Left renal pelvis (tissue), 4 donors: ENCODE measurements at places on chromosomes 6 and 20.
A peak's percentile ranks its signal among the peaks of the same experiment; 100 is the strongest.

DNA sequence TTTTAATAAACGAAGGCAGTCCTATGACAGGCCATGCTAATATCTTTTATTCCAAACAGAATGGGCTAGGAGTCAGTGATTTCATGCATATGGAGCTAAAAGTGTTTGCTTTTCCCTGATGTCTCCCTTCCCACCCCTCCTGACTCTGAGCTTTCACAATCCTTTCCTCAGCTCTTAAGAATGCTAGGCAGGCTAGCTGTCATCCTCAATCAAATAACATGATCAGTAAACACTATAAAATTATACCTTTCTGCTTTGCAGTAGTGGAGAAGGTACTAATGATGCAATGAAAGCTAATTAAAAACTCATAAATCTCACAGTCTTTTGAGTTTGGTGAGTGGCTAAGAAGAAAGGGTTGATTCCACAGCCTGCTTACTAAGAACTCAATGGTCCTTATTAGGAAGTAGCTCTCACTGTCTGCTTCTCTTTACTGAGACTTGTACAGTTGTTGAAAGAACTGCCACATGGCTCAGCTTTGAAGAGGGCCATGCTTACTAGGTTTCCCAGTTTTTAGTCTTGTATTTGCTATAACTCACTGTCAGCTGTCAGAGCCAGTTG, 250.9 kb upstream of the JAG1 start:
- DNase-seq: no peak

GRCh38 chr6:11021003-11021402, 23.1 kb downstream of the ELOVL2 start:
- no peak for DNase-seq

GRCh38 chr6:56356426-56356825, 109.0 kb upstream of the COL21A1 start:
- DNase-seq: no peak

DNA sequence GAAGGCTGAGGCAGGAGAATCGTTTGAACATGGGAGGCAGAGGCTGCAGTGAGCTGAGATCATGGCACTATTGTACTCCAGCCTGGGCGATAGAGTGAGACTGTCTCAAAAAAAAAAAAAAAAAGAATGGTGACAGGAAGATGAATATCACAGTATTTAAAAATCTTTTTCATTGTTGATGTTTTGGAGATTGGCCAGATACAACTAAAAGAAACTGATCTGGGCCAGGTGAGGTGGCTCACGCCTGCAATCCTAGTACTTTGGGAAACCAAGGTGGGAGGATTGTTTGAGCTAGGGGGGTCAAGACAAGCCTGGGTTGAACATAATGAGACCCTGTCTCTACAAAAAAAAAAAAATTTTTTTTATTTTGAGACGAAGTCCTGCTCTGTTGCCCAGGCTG, 52.1 kb downstream of the TRAF3IP2 start:
- no peak for DNase-seq

DNA sequence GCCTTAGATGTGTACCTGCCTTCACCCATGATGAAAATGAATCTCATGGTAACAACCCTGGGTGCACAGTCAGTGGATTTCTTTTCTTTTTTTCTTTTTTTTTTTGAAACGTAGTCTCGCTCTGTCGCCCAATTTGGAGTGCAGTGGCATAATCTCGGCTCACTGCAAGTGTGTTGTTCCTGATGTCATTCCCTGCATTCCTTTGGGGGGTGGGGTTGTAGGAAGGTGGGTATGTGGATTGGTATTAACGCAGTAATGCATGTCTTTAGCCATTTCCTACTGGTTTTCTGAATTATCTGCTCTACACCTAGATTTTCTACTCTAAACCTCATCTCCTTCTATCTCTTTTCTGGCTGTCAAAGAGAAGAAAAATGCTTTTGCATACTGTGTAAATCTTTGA, 146.6 kb downstream of the RNF144B start:
- no peak for DNase-seq

- DNase-seq: no peak
These were observed 10.1 kb upstream of the NXT1 start for GRCh38 chr20:23340524-23340923.

GRCh38 chr6:40933864-40934263, 105.2 kb downstream of the UNC5CL start:
- no peak for DNase-seq

GRCh38 chr20:23223908-23224580, 126.5 kb upstream of the NXT1 start:
- DNase-seq: no peak

DNA sequence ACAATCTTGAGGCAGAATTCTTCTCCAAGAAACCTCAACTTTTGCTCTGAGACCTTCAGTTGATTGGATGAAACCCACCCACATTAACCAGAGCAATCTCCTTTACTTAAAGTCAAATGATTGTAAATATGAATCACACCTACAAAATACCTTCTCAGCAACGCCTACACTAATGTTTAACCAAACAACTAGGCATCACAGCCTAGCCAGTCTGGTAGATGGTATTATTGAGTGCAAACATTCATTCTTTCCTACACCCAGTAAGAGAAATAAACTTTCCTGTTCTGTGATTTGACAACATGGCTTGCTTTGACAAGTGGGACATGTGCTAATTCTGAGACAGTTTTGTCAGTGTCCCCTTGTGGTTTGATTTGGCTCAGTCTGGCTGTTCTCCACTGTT, 252.2 kb downstream of the HACE1 start:
- DNase-seq: no peak

DNA sequence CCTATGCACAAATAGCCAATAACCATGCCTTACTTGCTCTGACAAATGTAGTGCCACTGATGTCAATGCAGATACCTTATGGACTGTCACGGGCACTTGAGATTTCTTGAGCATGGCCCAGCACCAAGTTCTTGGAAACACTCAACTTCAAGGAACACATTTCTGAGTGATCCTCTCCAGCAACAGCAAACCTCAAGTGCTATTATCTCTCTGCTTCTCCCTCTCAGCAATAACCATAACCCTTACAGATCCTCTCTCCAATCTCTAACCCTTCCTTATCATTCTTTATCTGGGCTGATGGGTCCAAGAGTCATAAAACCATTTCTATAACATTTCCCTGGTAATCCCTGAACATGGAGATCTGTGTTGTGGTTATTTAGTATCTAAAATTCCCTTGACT, 266.9 kb upstream of the STXBP5 start:
- DNase-seq: no peak

DNA sequence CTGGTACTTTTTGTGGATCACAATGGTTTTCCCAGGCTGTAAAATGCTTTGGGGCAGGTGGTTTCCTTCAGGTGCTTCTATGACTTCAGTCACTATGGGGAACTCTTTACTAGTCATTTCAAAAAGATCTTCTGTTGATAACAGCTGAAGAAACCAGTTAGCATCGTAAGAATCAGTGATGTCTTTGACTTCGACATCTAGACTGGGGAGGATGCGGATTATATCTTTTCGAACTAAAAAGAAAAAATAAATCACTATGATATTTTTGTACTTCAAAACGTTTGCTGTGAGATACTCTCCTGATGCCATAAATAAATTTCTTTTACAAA, 87.2 kb downstream of the THEMIS start:
- DNase-seq: no peak

GRCh38 chr6:18681832-18682503, 294.8 kb downstream of the RNF144B start:
- no peak for DNase-seq

DNA sequence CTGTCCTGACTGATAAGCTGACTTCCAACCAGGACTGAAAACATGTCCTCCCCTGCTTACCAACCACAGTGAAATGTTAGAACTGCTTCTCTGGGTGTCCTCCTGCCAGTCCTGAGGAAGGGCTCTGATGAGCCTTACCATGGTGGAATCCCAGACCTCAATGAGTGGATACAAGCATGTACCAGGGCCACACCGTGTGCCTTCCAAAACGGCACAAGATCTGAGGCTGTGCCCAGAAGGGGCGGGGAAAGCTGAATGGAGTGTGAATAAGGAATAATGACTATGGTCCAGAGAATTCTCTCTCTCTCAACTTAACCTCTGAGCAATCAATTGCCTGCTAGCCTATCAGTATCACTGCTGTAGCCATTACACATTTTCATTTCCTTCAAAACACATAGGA, 51.7 kb downstream of the PDE10A start:
- DNase-seq: no peak

- DNase-seq: peak; percentile 24
These were observed 224.8 kb upstream of the MARCKS start for GRCh38 chr6:113632220-113632864.

- no peak for DNase-seq
These were observed 9.3 kb upstream of the DTD1 start for GRCh38 chr20:18578581-18578980.

DNA sequence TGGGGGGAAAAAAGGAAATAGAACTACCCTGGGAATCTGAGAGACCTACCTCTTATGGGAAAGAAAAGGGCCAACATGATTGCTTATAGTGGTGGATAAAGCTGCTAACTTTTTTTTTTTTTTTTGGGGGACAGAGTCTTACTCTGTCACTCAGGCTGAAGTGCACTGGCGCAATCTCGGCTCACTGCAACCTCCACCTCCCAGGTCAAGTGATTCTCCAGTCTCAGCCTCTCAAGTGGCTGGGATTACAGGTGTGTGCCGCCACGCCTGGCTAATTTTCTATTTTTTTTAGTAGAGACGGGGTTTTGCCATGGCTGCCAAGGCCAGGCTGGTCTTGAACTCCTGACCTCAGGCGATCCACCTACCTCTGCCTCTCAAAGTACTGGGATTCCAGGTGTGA, 39.5 kb upstream of the TBC1D22B start:
- DNase-seq: no peak

DNA sequence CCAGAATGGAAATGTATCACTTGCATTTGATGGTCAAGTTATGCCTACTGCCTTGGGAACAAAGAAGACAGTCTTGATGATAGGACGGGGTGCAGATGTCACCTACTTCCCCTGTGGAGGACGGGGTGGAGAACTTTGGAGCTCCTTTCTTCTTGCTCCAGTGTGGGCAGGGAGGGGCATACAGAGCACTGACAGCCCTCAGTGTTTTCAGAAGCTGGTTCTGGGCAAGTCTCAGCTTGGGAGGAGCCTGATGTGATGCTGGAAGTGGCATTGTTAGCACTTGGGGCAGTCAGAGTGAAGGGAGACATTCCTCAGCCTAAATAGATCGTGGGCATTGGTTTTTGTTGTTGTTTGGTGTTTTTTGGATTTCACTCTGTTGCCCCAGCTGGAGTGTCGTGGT, 59.7 kb downstream of the SYNJ2 start:
- no peak for DNase-seq

- DNase-seq: no peak
These were observed 40.3 kb downstream of the SEC63 start for GRCh38 chr6:107917451-107918375.

- no peak for DNase-seq
These were observed 43.3 kb downstream of the PPARD start for GRCh38 chr6:35385457-35386202.

DNA sequence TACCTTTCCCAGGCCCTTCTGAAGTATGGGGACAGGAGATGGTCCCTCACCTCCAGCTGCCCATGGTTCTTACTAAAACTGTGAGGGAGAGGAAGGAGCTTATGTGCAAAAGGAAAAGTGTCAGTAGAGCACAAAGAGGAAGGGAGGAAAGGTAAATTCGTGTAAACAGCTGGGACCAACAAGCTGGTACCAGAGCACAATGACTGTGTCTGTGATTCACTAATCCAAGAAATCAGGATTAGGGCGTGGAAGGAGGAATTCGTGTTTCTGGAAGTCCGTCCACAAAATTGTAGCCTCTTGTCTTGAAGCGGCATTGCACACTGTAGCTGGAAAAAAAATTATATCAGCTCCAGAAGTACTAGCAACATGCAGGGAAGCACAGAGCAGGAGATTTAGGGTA, 129.0 kb upstream of the RREB1 start:
- no peak for DNase-seq

- DNase-seq: no peak
These were observed 2.0 kb upstream of the SHLD1 start for GRCh38 chr20:5748246-5748645.

- no peak for DNase-seq
These were observed 83.2 kb upstream of the TAB2 start for GRCh38 chr6:149234051-149234962.

DNA sequence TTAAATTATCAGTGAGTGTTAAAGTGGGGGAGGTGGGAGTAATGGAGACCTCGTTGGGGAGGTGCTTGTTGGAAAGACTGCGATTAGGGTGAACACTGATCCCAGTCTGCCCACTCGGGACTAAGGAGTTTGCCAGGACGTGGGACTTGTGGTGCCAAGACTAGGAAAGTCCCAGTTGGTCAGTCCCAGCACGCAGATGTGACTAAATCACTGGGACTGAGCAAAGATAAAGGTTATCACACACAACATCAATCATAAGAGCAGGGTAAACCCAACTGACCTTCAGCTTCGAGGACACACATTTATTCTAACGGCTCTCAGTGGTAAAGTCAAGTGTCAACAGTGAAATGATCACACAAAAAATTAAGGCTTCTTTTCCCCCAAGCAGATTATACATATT, 45.5 kb downstream of the PDE10A start:
- DNase-seq: no peak

DNA sequence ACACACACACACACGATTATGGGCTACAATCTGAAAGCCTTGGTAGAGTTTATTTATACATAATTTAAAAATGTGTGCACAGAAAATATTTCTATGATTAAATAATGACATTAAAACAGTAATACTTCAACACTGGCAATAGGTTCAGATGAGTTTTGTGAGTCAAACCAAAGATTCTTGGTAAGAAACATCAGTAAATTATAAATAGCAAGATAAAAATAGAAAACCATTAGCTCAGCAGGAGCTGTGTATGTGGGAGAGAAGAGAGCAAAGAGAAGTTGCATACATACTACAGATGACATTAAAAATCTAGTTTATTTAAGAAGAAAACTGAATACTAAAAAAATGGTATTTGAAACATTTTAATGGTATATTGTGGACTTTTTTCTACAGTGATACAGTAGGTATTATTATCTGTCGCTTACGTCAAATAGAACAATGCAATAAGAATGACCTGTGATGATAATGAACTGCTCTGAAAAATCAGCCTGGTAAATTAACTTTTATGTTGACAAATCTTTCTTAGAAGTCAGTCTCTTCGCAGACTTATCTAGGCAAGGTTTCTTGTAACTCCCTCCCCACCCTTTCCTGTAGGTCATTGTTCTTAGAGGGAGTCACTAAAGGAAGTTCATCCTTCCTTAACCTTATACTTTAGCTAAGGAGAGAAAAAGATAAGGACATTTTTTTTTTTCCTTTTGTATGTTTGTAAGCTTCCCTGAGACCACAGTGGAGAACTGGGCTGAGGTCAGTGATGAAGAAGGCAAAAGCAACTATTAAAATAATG, 149.3 kb downstream of the GJA1 start:
- DNase-seq: no peak

GRCh38 chr6:46170357-46171289, at the start of gene ENPP5:
ENPP5 (minus strand) TSS chr6:46170980; CDS start chr6:46168262, 2,718 bp downstream.
- peak; percentile 65 for DNase-seq

DNA sequence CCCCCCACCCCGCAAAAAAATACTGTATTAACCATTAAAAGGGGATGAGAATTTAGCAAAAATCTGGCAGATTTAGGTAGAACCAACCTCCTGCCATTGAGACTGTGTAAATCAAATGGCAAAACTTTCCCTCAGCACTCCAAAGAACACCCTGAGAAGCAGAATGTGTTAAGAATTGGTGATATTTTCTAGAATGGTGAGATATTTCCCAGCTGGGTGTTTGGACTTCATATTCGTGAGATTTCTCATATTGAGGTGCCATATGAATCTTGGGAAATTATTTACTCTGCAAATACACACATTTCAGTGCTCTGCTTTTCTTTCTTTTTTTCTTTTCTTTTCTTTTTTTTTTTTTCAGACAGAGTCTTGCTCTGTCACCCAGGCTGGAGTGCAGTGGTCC, 66.3 kb upstream of the FOXO3 start:
- no peak for DNase-seq
